Stimulated activated CD4-positive, alpha-beta T cell treated with anti-CD3 and anti-CD28 coated beads, Interleukin-12 subunit alpha, Interleukin-12 subunit beta, amount 100 ng/mL, for 24 hours (primary cell): ENCODE measurements at places on chromosomes 2 and 18.

- DNase-seq: no peak
Measured at GRCh38 chr18:79614211-79614955, 65.2 kb upstream of the CTDP1 start.

GRCh38 chr18:32326450-32327308 is 136.8 kb downstream of the MEP1B start:
- DNase-seq: no peak

GRCh38 chr2:120770176-120770575 is 34.5 kb downstream of the GLI2 start:
- DNase-seq: no peak

DNA sequence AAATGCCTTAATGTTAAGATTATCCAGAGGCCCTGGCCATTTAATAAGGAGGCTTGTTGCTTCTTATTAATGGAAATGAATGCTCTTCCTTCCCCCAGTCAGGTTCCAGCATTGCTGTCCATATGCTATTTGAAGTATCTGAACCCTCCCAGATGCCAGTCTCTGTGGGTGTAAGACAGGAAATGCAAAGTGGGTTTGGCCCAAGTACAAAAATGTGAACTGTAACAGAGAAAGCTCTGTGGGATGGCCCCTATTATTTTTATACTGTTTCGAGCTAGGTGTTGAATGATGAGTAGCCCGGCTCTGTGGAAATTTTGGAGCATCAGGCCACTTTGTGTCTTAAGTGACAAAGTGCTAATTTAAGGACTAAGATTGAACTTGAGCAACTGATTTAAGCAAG is 141.0 kb downstream of the UXS1 start:
- no peak for DNase-seq

DNA sequence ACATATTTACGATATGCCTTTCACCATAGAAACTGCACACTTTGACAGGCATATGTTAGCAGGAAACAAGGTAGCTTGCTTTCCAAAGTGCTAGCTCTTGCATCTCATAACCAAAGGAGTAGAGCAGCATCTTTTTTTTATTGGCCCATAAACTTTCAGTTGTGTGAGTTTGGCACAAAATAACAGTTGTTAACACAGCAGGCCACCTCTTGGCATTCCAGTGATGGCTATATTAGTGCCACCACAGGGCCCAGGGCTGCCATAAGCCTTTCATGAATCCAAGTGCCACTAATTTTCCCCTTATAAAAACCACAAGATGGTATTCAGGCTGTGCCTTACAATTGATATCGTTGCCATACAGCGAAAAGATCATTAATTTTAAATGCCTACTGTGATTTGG is 40.3 kb upstream of the KLF7 start:
- DNase-seq: no peak

DNA sequence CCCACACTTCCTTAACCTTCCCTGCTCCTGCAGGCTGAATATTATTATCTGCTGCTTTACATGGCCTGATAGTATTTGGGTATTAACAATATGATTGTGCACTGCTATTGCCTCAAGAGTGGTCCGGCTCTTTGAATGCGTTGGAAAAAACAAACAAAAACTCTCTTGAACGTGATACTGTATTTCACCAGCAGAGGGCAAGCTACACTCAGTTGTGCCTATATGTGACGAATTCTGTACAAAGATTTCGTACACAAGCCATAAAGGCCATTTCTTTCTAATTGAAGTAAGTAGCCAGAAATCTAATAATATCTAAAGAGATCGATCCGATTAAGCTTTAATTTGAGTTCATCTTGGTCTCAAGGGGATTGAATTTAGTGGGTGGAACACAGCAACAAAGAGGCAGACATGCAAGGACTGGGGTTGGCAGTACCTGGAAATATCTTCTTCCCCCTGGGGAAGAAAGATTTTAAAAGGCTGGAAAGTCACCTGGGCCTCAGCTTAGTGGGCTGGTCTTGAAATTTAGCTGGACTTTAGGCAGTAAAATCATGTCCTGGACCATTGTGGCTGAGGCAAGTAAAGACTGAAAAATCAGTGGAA is 49.3 kb upstream of the RAB6D start:
- no peak for DNase-seq

GRCh38 chr18:75462178-75462832 is 34.8 kb upstream of the SMIM21 start:
- no peak for DNase-seq

DNA sequence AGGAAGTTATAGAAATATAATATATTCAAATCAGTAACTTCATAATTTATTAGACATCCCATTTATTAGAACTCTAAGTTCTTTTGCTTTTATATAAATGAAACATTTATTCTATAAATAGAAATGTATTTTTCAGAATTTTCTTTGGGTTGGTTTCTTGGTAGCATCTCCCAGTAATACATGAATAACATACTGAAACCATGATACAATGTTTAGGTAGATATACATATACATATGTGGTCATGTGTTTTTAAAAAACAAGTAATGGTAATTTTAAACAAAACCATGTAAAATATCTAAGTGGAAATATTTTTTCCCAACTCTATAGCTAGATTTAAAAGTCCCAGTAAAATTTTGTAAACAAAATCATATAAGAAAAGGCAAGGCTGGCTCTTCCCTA is 36.9 kb downstream of the WIPF1 start:
- DNase-seq: no peak
